ENCODE measurements at places on chromosomes 5 and 9.

- no peak for DNase-seq
Measured at GRCh38 chr9:69571032-69571431, 101.1 kb downstream of the APBA1 start.

DNA sequence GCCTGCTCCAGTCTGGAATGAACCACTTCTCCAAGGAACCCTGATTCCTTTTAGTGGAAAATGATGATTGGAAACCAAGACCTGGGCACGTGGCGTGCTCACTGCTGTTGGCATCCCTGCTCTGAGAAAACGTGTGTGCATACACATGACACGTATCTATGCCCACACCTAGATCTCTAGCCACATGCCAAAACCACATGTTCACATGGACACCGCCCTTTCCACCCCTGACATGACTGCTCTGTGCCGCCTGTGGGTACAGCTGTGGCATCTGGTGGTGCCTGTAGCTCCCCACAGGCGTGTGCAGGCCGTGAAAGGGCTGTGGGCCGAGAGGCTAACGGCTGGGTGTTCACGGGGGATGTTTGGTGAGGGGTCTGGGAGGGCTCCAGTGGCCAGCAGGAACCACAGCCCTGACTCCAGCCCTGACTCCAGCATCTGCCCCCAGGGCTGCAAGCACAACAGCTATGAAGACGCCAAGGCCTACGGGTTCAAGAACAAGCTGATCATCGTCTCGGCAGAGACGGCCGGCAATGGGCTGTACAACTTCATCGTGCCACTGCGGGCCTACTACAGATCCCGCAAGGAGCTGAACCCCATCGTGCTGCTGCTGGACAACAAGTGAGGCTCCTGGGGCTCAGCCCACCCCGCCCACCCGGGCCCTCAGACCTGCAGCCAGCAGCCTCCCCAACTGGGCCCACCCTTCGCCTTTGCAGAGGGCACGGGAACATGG, 75.1 kb downstream of the KCNT1 start:
- DNase-seq, result no peak

DNA sequence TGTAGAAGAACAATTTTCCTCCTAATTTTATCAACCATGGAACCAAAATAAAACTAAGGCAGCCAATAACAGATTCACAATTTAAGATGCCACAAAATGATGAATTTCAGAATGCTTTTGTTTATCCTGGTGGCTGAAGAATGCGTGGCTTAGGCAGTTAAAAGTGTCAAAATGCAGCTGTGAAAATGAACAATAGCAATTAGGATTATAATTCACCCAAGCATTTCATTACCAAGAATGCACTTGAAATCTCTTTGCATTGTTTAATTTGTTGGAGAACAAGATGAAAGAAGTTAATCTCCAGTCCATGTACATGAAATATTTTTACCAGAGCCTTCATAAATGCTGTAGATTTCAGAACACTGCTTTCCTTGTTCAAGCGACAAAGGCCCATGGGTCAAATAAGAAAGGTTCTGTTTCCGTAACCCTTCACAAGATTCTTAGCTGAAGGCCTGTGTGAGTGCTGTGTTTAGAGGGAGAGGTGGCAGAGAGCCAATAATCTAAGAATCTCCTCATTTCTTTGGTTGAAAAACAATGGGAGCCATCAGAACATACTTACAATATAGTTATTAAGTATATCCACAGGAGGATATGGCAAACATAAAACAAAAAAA, 39.3 kb downstream of the CLINT1 start:
- DNase-seq, result no peak

DNA sequence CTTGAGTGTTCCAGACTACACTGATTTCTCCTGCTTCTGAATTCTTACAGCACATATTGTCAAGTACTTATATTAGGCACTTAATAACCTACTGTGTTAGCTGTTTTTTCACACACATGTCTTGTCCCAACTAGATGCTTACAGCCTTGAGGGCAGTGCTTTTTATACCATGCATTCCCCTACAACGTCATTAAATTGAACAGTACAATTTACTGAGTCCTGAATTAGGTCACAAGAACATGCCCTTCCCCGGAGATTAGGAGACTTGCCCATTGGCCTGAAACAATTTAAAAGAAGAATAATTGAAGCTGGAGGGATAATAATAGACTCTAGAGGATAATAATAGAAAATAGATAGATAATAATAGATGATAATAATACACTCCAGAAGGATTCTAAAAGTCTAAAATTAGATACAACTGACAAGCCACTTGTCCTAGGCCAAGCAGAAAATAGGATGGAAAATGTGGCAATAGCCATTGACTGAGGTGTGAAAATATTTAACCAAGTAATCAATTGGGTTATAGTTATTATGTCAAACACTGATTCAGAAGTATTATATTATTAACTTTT, 112.6 kb upstream of the SLC12A2 start:
- no peak for DNase-seq

- DNase-seq, result no peak
Measured at GRCh38 chr5:473551-474192, 30.7 kb downstream of the EXOC3 start.

GRCh38 chr5:73322437-73323076, 126.0 kb downstream of the FOXD1 start:
- no peak for DNase-seq

GRCh38 chr5:108109059-108109458, 272.8 kb downstream of the FBXL17 start:
- DNase-seq, result no peak

GRCh38 chr9:97398999-97399758, 12.7 kb upstream of the TDRD7 start:
- no peak for DNase-seq

DNA sequence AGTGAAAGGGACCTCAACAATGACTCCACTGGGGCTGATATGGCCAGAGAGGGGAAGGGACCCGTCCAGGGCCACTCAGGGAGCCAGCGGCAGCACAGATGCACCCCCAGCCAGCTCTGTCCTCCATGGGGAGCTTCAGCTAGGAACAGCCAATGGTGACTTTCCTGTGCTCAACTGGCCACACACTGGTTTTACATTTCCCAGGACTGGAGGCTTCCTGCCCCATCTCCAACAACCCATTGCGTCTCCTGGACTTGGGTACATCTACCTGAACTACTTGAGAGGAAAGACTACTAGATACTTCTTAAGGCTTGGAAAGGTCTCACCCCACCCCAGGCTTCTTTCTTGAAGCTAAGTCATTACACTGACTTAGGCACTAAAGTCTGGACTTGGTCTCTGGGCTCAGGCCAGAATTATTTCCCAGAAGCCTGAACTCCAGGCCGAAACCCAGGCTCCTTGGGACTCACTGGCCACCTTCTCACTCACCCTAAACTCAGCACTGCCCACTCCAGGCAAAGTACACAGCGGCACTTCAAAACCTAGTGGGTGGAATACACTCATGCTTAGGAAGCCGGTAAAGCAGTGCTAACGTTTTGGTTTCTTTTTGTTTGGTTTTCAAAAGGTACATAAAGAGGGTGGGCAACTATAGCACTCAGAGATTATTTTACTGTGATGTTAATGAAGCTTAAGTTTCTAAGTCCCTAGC, 1.5 kb downstream of the IGFBPL1 start:
- no peak for DNase-seq

- DNase-seq, result no peak
Measured at GRCh38 chr5:72441094-72441723, 66.0 kb downstream of the ZNF366 start.

DNA sequence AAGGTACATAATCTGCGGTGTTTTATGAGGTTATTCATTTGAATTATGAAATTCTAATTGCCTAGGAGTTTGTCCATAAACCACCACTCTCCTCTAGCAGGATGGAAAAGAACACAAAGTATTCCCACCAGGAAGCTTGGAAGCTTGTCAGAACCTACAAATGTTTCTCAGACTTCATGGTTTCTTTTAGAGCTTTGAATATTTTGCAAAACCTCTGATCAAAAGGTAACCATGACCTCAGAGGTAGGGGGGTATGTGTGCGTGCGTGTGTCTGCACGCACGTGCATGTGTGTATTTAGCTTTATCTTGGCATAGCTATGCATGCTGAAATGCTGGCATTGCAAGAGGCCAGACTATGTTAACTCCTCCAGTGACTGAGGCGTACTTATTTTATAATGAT, 847.0 kb downstream of the TLE1 start:
- DNase-seq, result no peak

DNA sequence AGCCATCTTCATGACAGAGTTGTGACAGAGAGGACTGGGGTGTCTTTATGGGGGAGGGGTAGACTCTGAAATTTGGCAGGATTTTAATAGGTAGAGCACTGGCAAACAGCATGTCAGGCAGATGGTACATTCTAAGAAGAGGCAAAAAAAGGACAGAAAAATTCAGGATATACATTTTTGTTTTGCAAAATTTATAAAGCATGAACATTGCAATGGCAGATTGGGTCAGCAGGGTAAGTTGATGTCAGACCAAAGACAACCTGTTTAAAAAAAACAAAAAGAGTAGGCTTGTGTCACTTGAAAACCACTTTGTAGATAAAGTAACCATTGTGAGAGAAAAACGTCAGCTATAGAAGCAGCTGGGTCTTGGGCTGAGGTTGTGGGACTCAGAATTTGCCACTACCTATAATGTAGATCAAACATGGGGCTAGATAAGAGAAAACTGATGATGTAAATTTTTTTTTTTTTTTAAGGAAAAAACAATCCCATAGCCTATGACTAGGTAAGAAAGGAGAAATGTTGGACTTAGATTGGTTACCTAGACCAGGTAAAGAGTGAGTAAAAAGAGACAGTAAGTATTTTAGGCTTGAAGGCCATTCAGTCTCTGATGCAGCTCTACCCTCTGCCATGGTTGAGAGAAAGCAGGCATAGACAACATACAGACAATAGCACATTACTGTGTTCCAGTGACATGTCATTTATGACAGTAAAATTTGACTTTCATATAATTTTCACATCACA, 8.3 kb downstream of the CAMK4 start:
- no peak for DNase-seq

GRCh38 chr5:1439388-1440097, 5.7 kb downstream of the SLC6A3 start:
- DNase-seq, result no peak

DNA sequence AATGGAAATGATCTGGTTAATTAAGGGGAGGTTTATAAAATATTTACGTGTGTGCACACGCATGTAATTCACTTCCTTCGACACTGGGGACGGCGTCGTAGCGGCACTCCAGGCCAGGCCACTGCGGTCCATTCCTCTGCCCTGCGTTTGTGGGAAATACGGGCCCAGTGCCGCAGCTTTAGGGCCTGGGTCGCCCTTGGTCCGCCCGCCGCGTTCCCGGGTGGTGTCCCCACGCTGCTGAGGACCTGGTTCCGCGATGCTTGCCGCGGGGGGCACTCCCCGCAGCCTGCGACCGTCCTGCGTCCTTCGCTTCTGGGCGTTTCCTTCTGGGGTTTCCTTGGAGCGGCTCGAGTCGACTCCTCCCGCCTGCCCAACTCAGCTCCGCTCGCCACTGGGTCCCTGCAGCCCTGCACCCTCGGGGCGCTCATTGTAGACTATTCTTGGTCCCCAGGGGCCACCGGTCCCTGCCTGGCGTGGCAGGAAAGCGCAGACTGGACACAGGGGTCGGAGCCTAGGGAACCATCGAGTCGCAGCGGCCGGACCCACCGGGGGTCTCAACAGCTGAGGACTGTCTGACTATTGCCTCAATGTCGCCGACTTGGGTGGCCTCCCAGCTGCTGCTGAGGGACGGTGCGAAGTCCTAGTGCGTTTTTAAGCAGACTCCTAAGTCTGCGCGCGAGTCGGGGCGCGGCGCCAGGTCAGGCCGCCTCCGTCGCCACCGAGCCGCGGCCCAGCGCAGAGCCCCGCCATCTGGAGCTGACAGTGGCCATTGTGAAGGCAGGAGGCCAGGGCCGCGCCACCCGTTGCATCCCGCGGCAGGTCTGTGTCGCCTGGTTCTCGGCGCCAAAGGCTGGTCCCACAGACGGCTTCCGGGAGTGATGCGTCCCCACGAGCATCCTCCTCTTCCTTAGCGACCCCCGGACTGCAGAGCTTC, 4.4 kb upstream of the IRX1 start:
- DNase-seq, result no peak

DNA sequence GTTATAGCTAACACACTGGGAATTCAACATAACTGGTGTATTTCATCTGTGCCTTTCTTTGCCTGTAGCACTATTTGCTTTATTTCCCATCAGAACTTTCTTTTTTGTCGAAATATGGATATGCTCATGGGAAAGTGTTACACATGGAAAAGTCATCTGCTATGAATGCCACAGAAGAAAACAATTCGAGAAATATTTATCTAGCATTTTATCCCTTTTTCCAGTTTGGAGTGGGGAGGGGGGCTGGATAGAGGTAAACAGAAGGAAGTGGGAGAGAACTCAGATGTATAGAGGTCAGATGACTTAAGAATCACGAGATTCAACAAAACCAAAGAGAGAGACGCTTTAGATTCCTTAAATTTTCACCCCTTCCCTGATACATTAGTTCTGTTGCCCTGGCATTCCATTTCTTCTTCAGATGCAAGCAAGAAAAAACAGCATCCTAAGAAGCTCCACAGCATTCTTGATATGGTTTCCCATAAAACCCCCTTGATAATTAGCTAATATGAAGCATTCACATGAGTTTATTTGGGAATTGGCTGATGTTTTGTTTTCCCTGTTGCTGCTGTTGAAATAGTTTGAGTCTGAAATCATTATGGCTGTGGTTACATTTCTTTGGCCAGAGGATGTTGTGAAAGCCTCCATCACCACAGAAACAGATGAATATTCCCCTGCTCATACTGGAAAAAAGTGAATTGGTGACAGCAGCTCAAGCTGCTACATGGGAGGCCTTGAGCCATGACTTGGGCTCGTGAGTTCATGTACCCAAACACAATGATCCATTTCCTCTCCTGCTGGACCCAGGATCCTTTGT, 335.8 kb upstream of the DAB2 start:
- no peak for DNase-seq

DNA sequence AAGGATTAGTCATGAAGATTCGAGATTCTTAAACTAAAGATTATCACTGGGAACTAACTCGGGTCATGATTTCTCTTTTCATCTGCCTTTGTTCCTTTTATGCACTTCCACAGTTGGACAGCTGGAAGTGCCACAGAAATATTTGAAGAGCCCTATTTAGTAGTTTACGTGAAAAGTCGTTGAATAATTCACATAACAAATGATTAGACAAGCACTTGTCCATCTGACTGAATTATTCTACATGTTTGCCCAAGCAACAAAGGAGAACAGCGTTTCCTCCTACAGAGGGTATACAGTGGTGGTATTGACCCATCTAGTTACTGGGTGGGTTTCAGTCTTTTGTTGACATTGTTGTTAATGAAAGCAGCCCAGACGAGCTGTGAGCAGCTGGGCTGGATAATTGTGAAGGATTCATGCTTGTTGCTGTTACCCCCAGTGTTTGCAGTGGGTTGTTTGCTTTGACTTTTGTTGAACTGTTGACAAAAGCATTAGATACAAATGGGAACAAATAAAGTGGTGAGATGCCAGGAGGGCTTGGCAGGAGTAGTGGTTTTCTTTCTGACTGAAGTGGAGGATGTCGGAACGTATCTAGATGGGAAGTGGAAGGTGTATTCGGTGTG, 96.2 kb downstream of the TLE4 start:
- DNase-seq, result no peak
